ENCODE measurements at places on chromosomes 3 and 15. TPM values are rescaled to one million over a fixed set of nuclear protein-coding genes. Genes with fewer than 3 reads are reported as not detected.

DNA sequence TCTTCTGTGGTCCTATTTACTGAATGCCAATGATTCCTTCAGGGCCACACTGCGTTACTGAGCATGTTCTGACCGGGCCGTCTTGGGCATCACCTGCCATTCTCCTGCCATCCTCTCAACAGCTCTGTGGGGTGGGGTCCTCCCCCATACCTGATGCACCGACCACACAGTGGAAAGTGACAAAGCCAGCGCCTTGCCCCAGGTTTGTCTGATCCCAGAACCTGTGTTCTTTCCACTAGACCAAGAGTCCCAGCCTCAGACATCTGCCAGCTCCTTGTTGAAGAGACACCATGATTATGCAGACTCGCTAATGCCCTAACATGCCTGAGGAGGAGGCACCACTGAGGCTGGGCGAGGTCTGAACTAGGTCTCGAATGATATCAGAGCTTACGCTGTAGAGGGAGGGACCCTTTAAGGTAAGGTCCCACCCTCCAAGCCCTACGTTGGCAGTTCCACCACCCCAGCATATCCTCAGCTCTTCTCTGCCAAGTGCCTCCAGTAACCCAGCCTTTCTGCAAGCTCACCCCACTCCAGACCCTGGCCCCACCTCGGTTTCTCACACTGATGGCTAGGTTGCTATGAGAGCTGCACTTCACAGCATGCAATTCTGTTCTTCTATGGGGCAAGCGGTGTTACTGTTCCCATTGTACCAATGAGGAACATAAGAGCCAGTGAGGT lies 29.8 kb upstream of the PLXNA1 start:
- H3K36me3 ChIP-seq, result no peaks in the 10 kb centered on the region
- no peak for DNase-seq
- no peak overlapping the region for H3K27ac ChIP-seq
- no peaks in the 10 kb centered on the region for H3K4me1 ChIP-seq

GRCh38 chr3:107412376-107412775 lies 35.1 kb downstream of the CCDC54 start:
- no peaks in the 10 kb centered on the region for H3K4me1 ChIP-seq
- no peaks in the 10 kb centered on the region for H3K36me3 ChIP-seq
- H3K27me3 ChIP-seq, result no peaks in the 10 kb centered on the region
- no peak for DNase-seq
- no peak overlapping the region for H3K27ac ChIP-seq

DNA sequence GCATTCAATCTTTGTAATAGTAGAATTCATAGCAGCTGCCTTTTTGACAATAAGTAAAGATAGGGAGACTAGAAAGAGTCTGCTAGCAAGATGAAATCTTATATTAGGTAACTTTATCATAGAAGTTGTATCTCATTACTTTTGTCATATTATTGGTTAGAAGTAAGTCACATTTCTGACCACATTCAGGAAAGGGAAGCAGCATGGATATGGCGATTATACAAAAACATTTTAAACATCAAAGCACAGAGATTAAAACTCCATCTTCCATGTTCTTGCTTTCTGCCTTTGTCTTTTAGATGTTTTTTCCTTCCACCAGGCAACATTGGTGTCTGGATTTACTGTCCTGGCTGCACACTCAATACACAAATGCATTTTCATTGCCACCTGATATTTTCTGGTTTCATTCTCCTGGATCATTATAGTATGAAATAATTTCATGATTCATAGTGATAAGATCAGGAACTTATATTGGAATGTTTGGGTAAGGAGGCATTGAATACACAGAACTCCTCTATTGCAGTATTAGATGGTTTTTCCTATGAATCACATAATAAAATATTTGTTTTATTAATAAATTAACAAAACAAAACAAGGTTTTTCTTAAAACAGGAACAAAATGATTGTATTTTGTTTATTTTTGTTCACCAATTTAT lies 1460.3 kb upstream of the CADM2 start:
- no peaks in the 10 kb centered on the region for H3K27me3 ChIP-seq
- DNase-seq, result no peak
- no peak overlapping the region for H3K27ac ChIP-seq
- H3K4me1 ChIP-seq, result no peaks in the 10 kb centered on the region
- H3K4me3 ChIP-seq, result no peak overlapping the region

The CLDN1 gene
- 0.25 TPM for total RNA-seq

The LRRC2 gene
- total RNA-seq, result not detected

The TMOD2 gene
- total RNA-seq, result 3.1 TPM

- no peak for DNase-seq
- no peak overlapping the region for H3K27ac ChIP-seq
- no peaks in the 10 kb centered on the region for H3K27me3 ChIP-seq
- H3K36me3 ChIP-seq, result no peaks in the 10 kb centered on the region
- no peak overlapping the region for H3K4me3 ChIP-seq
These were observed 14.1 kb downstream of the SLCO3A1 start for GRCh38 chr15:91867581-91868026.

GRCh38 chr3:78670094-78670493 lies 1097.7 kb downstream of the ROBO1 start:
- H3K27ac ChIP-seq, result no peak overlapping the region
- H3K4me3 ChIP-seq, result no peak overlapping the region
- DNase-seq, result no peak
- no peaks in the 10 kb centered on the region for H3K4me1 ChIP-seq

- H3K4me1 ChIP-seq, result no peaks in the 10 kb centered on the region
- H3K36me3 ChIP-seq, result no peaks in the 10 kb centered on the region
- no peak overlapping the region for H3K27ac ChIP-seq
- no peak for DNase-seq
These were observed 292.1 kb downstream of the CGGBP1 start for GRCh38 chr3:87766721-87767120.

DNA sequence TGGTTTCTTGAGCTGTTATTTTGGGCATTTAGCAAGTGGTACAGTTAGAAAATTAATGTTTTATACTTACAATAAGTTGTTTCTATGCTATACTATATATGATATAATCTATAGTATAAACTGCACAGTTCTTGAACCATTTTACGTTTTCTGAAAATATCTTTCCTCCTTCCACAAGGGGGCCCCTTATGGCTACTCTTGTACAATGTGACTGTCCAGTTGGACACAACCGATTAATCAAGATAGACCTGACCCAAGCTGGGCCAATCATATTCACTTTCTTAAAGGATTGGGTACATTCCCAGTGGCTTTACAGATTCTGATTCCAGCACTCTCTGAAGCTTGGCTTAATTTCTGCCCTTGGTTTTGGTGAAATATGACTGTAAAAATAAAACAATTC lies 953.4 kb downstream of the AGBL1 start:
- H3K27me3 ChIP-seq, result no peaks in the 10 kb centered on the region
- DNase-seq, result peak; percentile 4
- no peak overlapping the region for H3K4me3 ChIP-seq
- H3K36me3 ChIP-seq, result no peaks in the 10 kb centered on the region

The SLC2A2 gene
- total RNA-seq, result not detected

- H3K27ac ChIP-seq, result no peak overlapping the region
- no peak for DNase-seq
- no peaks in the 10 kb centered on the region for H3K27me3 ChIP-seq
- H3K4me3 ChIP-seq, result no peak overlapping the region
These were observed 470.4 kb upstream of the ROBO1 start for GRCh38 chr3:80238152-80238551.

- H3K4me3 ChIP-seq, result no peak overlapping the region
- DNase-seq, result no peak
- no peaks in the 10 kb centered on the region for H3K36me3 ChIP-seq
- peaks cover 30% of the 10 kb centered on the region for H3K4me1 ChIP-seq
- H3K27me3 ChIP-seq, result no peaks in the 10 kb centered on the region
- H3K27ac ChIP-seq, result no peak overlapping the region
These were observed 35.3 kb upstream of the CDV3 start for GRCh38 chr3:133538154-133538553.

The NLGN1 gene
- total RNA-seq, result 15.6 TPM

The CRBN gene
- total RNA-seq, result 37.4 TPM

DNA sequence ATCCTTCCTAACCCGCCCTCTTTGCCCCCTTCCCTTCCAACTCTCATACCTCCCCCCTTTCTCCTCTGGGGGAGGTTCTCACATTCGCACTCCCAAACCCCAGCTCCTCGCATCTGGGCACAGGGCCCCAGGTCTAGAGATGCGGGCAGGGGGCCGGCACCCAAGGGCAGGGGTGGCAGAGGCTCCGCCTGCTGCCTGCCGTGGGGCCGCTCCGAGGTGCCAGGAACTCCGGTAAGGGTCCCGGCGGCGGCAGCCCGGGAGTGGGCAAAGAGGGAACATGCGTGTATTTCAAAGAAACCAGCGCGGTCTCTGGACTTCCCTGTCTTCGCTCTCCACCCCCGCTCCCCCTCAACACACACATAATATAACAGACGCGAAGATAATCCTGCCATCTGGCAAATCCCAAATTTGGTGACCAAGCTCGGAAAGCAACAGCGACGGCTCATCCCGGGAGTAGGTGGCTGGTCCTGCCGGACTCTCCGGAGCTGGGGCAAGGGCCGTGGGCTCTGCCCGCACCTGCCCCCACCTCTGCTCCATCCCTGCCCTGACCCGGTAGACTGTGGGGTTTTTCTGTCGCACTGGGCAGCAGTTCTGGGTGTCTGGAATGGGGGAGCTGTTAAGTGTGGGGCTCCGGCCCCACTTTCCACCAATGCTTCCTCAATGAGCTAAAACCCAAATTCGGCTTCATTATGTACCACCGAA lies 31.0 kb downstream of the NR2F2 start:
- no peak overlapping the region for H3K27ac ChIP-seq
- H3K27me3 ChIP-seq, result no peaks in the 10 kb centered on the region
- no peak for DNase-seq
- no peak overlapping the region for H3K4me3 ChIP-seq
- no peaks in the 10 kb centered on the region for H3K4me1 ChIP-seq

- H3K4me3 ChIP-seq, result no peak overlapping the region
- no peaks in the 10 kb centered on the region for H3K27me3 ChIP-seq
- H3K27ac ChIP-seq, result no peak overlapping the region
- H3K4me1 ChIP-seq, result no peaks in the 10 kb centered on the region
- no peaks in the 10 kb centered on the region for H3K36me3 ChIP-seq
- DNase-seq, result no peak
These were observed 185.1 kb upstream of the UBE2E1 start for GRCh38 chr3:23620638-23621015.

DNA sequence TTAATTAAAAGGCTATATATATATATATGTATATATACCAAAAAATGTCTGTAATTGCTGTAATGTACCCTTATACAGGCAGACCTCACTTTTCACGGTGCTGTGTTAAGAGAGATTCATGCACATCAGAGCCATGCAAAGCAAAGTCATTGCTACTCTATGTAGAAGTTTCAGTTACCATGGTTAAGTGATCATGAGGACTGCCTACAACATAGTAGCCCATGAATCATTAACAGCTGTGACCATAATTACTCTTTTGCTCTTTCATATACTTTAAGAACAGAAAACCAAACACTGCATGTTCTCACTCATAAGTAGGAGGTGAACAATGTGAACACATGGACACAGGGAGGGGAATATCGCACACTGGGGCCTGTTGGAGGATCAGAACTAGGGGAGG lies 225.3 kb upstream of the EPHA3 start:
- no peak for DNase-seq
- H3K27ac ChIP-seq, result no peak overlapping the region
- no peaks in the 10 kb centered on the region for H3K36me3 ChIP-seq
- no peak overlapping the region for H3K4me3 ChIP-seq

All from SJCRH30 (cell line).